ENCODE measurements at places on chromosomes 5 and 9. TPM values are rescaled to one million over a fixed set of nuclear protein-coding genes. Genes with fewer than 3 reads are reported as not detected.
A peak's percentile ranks its signal among the peaks of the same experiment; 100 is the strongest.

DNA sequence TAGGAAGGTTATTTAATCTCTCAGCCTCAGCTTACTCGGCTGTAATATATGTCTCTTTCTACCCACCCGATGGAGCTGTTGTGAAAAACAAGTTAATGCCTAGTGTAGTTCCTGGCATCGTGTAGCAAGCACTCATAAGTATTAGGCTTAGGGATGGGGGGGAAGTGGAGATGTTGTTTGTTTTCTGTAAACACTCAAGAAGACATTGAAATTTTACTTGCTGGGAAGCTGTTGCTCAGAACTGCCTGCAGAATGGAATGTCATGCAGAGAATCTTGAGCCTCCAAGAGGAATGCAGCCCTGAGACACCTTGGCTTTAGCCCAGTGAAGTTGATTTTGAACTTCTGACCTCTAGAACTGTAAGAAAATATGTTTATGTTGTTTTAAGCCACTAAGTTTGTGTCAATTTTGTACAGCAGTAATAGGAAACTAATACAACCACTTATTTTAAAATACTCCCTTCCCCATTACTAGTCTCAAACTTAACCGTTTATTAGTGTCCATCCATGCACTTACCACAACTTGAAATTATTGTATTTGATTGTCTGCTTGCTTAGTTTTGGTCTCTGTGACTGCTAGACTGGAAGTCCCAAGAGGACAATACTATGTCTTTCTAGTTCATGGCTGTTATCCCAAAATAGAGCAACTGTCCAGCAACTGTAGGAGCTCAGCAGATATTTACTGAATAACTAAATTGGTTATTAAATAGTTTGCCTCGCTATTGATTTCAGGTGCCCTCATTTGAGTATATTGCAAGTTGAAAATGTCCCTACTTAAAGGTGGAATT, 53.8 kb downstream of the MFAP3 start:
- H3K36me3 ChIP-seq: no peaks in the 10 kb centered on the region
- no peak overlapping the region for H3K4me3 ChIP-seq
- no peaks in the 10 kb centered on the region for H3K27me3 ChIP-seq
- H3K27ac ChIP-seq: no peak overlapping the region
- no peak for DNase-seq

- H3K4me1 ChIP-seq: peaks cover 15% of the 10 kb centered on the region
- DNase-seq: no peak
- peaks cover 23% of the 10 kb centered on the region for H3K36me3 ChIP-seq
- no peak overlapping the region for H3K27ac ChIP-seq
- H3K27me3 ChIP-seq: no peaks in the 10 kb centered on the region
- H3K4me3 ChIP-seq: no peak overlapping the region
Measured at GRCh38 chr5:177043958-177044357, 21.5 kb downstream of the ZNF346 start.

- no peaks in the 10 kb centered on the region for H3K27me3 ChIP-seq
- H3K4me3 ChIP-seq: no peak overlapping the region
- no peaks in the 10 kb centered on the region for H3K36me3 ChIP-seq
Measured at GRCh38 chr9:117587263-117587662, 116.9 kb upstream of the TLR4 start.

DNA sequence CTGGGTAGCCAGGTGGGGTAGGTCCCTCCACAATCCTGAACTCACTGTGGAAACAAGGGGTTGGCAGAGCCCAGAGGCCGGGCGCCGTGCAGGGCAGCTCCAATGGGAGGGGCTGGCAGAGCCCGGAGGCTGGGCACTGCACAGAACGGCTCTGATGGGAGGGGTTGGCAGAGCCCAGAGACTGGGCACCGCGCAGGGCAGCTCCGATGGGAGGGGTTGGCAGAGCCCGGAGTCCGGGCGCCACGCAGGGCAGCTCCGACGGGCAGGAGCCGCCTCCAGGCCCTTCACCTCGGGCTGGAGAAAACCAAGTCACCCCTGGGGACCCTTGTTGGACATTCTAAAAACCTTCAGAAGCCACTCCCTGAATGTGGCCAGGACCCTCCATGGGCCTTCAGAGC, 9.3 kb downstream of the NACC2 start:
- DNase-seq: peak; percentile 93
- no peaks in the 10 kb centered on the region for H3K36me3 ChIP-seq
- no peaks in the 10 kb centered on the region for H3K27me3 ChIP-seq

GRCh38 chr5:164220522-164220921, 715.1 kb downstream of the MAT2B start:
- H3K4me3 ChIP-seq: no peak overlapping the region
- no peaks in the 10 kb centered on the region for H3K4me1 ChIP-seq
- H3K27me3 ChIP-seq: no peaks in the 10 kb centered on the region
- H3K36me3 ChIP-seq: no peaks in the 10 kb centered on the region

The ADRA1B gene
- polyA plus RNA-seq: 0.92 TPM

DNA sequence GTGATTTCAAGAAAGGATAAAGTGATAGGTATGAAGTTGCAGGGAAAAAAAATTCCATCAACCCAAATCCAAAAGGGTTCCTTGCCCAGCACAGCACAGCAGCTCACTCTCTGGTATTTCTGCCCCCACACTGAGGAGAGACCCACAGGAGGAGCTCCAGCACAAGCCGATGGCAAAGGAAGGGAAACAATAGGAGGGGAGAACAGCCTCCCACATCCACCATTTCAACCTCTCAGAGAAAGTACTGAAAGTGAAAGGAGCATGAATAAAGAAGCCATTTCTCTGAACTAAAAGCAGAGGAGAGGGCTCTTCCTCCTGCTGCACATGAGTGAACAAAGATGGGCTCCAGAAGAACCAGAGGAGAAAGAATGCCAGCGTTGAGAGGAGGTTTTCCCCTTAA, 54.9 kb upstream of the ZSWIM6 start:
- peak overlapping the region; percentile 15 for H3K4me3 ChIP-seq
- H3K4me1 ChIP-seq: peaks cover 22% of the 10 kb centered on the region
- H3K27ac ChIP-seq: peak overlapping the region; percentile 59
- no peaks in the 10 kb centered on the region for H3K36me3 ChIP-seq
- no peak for DNase-seq

The CYLC2 gene
- polyA plus RNA-seq: not detected

DNA sequence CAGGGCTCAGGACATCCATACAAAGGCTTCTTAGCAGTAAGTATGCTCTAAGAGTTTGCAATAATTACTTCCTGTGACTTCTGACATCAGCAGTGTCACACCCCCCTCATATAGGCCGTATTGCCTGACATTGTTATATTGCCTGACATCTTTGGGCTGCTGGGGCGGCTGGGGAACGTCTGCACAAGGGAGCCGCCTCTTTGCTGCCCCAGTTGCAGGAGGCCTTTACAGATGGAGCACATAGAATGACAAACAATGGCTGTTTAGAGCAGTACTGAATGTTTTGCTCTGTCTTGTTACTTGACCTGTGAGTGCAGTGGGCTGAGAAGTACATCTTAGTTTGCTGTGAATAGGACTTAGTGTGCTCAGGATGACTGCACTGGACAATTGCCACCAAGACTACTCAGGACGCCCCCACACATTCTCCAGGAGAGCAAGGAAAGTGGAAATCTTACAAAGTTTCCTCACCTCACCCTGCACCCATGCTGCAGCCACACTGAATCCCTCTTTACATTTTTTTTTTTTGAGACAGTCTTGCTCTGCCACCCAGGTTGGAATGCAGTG, 65.4 kb upstream of the SPOCK1 start:
- H3K4me1 ChIP-seq: no peaks in the 10 kb centered on the region
- no peak for DNase-seq
- no peak overlapping the region for H3K4me3 ChIP-seq
- no peaks in the 10 kb centered on the region for H3K27me3 ChIP-seq

The RNF180 gene
- 0.23 TPM for polyA plus RNA-seq

GRCh38 chr5:40754381-40755092, 1.2 kb downstream of the TTC33 start:
- no peaks in the 10 kb centered on the region for H3K36me3 ChIP-seq
- DNase-seq: no peak

DNA sequence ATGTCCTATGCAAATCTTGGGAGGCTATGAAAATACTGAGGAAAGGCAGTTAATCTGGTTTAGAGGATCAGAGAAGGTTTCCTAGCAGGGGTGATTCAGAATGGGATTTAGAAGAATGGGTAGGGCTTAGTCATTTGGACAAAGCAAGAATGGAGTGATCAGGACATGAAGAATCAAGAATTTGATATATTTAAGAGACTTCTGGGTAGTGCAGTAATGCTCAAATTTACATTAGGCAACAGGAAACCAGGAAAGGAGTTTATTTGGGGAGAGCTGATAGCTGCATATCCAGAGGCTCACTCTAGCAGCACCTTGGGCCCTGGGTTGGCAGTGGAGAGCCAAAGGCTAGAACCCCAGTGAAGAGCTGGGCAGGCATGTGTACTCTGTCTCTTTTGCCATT, 78.9 kb upstream of the PAPPA start:
- DNase-seq: no peak
- no peak overlapping the region for H3K4me3 ChIP-seq
- no peaks in the 10 kb centered on the region for H3K4me1 ChIP-seq
- no peaks in the 10 kb centered on the region for H3K27me3 ChIP-seq

DNA sequence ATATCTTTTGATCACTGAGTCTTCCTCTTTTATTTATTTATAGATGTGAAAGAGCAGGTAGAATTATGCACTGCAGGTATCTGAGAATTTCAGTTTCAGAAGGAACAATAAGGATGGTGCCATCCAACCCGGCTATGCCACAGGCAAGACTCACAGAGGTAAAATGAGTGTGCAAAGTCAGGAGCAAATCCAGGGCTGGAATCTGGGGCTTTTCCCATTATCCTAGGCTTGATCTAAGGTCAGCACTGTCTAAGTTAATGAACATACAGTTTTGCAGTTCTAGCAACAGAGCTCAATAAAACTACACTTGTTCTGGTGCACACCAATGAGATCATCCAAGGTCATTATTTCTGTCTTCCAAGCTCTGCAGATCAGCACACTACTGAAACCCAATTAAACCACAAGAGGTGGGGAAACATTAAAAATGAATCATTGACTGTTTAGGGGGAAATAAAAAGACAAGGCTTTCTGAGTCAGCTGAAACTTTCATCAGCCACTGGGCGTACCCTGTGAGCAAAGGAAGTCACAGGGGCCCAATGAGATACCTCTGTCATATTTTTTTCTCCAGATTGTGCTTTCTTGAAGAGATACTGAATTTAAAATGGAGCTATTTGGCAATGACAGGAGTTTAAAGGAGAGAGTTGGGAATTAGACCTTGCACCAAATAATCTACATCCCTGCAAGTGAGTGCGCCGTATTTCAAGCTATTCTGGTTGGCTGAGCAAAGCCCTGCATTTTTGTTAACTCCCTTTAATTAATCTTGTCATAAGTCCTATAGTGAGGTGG, 662.2 kb upstream of the ZNF608 start:
- no peak overlapping the region for H3K4me3 ChIP-seq
- peak overlapping the region; percentile 84 for H3K27ac ChIP-seq
- no peaks in the 10 kb centered on the region for H3K27me3 ChIP-seq
- no peaks in the 10 kb centered on the region for H3K4me1 ChIP-seq

- H3K36me3 ChIP-seq: no peaks in the 10 kb centered on the region
- H3K27me3 ChIP-seq: no peaks in the 10 kb centered on the region
- H3K4me1 ChIP-seq: no peaks in the 10 kb centered on the region
- H3K27ac ChIP-seq: peak overlapping the region; percentile 17
Measured at GRCh38 chr5:170221327-170221741, 11.5 kb upstream of the C5orf58 start.

The ARHGEF37 gene
- polyA plus RNA-seq: 7.0 TPM

GRCh38 chr9:109411798-109412352, 86.2 kb downstream of the PTPN3 start:
- H3K27me3 ChIP-seq: no peaks in the 10 kb centered on the region
- DNase-seq: no peak
- no peaks in the 10 kb centered on the region for H3K36me3 ChIP-seq
- no peak overlapping the region for H3K4me3 ChIP-seq

DNA sequence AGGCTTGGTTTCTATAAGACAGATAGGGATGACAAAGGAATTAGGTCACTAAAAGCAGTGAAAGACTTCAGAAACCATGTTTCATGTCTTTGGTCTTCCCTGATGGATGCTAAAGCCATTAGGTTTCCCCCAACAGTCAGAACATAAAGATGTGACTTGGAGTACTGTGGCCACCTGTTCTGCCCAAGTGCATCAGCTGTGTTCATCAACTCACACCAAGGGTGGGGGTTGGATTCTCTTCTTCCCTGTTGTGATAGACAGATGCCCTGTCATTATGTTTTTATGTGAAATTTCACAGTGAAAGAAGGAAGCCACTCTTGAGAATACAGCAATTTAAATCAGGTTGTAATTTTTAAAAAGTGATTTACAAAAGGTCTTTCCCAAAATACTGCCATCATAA, 196.8 kb downstream of the SH3GL2 start:
- DNase-seq: no peak
- H3K27me3 ChIP-seq: no peaks in the 10 kb centered on the region
- no peak overlapping the region for H3K27ac ChIP-seq
- no peak overlapping the region for H3K4me3 ChIP-seq

GRCh38 chr5:87277279-87277835, 9.7 kb downstream of the RASA1 start:
- DNase-seq: no peak
- no peaks in the 10 kb centered on the region for H3K27me3 ChIP-seq

GRCh38 chr9:70964861-70965260, 156.6 kb downstream of the TRPM3 start:
- no peaks in the 10 kb centered on the region for H3K27me3 ChIP-seq
- H3K4me3 ChIP-seq: no peak overlapping the region
- H3K36me3 ChIP-seq: no peaks in the 10 kb centered on the region
- no peak overlapping the region for H3K27ac ChIP-seq
- no peaks in the 10 kb centered on the region for H3K4me1 ChIP-seq
- DNase-seq: no peak

DNA sequence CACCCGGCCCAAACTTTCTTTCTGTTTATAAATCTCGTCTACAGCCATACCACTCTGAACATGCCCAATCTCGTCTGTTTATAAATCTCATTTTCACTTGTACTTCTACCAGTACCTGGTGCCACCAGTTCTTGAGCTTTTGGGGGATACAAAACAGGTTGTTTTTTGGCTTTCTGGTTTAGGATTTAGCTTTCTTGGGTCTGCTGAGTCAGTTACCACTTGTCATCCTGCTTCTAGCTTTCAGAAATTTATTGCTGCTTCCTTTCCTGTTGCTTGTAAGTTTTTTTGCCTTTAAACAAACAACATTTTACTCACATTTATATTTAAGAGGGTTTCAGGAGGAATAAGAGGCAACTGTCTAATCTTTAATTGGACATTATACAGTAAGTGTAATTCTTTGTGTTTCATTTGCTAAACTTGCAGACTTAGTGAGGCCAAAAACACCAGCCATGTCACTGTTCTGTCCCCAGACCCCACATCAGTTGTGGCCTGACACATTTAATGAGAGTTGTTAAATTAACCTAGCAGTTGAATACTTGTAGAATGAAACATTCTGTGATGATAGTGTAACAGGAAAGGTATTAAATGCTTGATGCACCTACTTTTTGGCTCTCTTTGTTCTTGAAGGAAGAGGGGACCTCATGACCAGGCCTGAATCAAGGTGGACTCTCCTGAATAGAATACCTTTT, 11.8 kb downstream of the NDFIP1 start:
- H3K27ac ChIP-seq: no peak overlapping the region
- no peaks in the 10 kb centered on the region for H3K4me1 ChIP-seq
- H3K27me3 ChIP-seq: no peaks in the 10 kb centered on the region
- H3K36me3 ChIP-seq: no peaks in the 10 kb centered on the region

The TSLP gene
- polyA plus RNA-seq: 0.46 TPM

- DNase-seq: no peak
- H3K4me3 ChIP-seq: no peak overlapping the region
- H3K4me1 ChIP-seq: no peaks in the 10 kb centered on the region
- peak overlapping the region; percentile 60 for H3K27ac ChIP-seq
- H3K36me3 ChIP-seq: no peaks in the 10 kb centered on the region
Measured at GRCh38 chr9:127053057-127053821, 69.2 kb downstream of the ANGPTL2 start.

GRCh38 chr9:129231022-129231739, 53.1 kb upstream of the IER5L start:
- H3K36me3 ChIP-seq: no peaks in the 10 kb centered on the region
- H3K4me1 ChIP-seq: no peaks in the 10 kb centered on the region
- no peak overlapping the region for H3K4me3 ChIP-seq
- no peaks in the 10 kb centered on the region for H3K27me3 ChIP-seq

The PCDHA10 gene
- polyA plus RNA-seq: 0.03 TPM
